ENCODE measurements at places on chromosomes 5 and 9. TPM values are rescaled to one million over a fixed set of nuclear protein-coding genes. Genes with fewer than 3 reads are reported as not detected.

- no peak for DNase-seq
These were observed 65.8 kb downstream of the KIAA1958 start for GRCh38 chr9:112552229-112553056.

DNA sequence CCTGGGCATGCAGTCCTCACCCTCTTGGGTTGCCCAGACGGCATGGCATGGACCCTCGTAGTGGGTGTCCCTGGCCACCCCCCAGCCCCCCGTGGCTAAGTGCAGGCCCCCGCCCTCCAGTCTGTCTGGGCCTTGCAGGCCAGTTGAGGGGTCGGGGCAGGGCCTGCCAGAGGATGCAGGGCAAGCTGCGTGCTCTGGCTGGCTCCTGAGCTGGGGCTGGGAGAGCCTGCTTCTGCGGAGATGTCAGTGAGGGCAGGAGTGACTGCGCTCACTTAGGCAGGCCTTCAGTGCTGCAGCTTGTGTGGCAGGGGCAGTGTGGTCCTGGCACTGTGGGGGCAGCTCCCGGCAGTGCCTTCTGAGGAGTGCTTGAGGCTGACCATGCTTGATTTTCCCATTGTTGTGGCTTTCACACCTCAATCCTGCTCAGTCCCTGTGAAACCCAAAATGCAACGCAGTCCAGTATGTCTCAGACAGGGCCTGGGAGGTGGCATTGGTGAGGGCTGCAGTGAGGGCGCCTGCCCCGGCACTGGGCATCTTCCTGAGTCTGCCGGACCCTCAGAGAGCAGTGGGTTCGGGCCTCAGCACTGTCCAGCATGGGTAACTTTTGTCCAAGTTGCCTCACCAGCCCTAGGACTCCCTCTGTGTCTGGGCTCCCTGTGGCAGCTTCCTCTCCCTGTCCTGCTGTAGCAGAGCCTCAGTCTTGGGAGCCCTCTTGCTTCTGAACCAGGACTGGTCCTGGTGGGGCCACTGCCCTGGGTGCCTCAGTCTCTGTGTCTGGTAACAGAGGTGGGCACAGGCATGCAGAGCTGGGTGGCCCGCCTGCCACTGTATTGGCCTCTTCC is 93.0 kb downstream of the PHF2 start:
- DNase-seq: no peak

DNA sequence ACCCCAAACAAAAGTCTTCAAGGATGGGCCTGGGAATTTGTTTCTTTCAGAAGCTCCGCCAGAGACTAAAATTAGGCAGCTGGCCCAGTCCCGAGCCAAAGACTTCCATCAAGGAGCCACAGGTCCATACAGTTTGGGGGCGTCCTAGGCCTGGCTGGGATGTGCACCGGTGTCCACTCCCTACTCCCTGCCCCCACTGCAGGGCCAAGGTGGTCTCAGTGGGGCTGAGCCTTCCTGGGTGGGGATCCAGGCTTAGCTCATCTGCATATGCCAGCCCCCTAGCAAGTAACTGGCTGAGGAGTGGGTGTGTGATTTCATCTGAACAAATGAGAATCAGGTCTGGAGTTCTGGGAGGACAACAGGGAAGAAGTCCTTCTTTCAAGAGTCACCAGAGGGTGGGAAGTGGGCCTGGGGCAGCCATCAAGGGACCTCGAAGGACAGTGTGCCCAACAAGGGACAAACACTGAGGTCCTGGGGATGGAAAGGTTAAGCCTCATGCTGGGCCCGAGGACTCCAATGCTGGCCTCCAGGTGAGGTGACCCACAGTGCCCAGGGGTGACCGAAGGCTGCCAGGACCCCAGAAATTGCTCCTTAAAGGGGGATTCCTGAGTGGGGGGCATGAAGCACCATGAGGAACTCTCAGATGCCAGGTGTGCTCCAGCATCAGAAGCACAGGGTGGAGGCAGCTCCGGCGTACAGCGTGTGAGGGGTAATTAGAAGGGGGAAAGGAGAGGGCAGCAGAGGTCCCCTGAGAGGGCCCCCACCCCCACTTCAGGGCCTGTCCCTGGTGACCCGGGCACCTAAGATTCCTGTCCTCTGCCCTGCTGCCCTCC is 91.3 kb downstream of the ZNF354C start:
- DNase-seq: no peak

- peak; percentile 80 for DNase-seq
These were observed 214.2 kb downstream of the SPATA31D1 start for GRCh38 chr9:82202808-82203207.

The NUDT2 gene
- 30.6 TPM for total RNA-seq

The ENTREP1 gene
- 0.35 TPM for total RNA-seq

The NUTM2G gene
- not detected for total RNA-seq

Data from MCF 10A (cell line).